ENCODE measurements at places on chromosomes 6 and 20.

DNA sequence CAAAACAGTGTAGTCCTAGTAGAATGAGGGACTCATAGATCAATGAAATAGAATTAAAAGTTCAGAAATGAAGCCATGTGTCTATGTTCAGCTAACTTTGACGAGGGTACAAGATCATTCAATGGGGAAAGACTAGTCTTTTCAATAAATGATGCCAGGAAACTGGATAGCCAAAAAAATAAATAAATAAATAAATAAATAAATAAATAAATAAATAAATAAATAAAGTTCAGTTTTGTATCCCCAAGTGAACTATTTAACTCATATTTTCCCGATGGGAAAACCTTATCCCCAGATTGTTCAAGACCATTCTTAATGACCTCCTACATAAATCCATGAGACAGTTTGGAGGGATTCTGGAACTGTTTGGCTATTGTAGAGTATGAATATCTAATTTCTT is 277.1 kb upstream of the EYS start:
- DNase-seq = no peak

DNA sequence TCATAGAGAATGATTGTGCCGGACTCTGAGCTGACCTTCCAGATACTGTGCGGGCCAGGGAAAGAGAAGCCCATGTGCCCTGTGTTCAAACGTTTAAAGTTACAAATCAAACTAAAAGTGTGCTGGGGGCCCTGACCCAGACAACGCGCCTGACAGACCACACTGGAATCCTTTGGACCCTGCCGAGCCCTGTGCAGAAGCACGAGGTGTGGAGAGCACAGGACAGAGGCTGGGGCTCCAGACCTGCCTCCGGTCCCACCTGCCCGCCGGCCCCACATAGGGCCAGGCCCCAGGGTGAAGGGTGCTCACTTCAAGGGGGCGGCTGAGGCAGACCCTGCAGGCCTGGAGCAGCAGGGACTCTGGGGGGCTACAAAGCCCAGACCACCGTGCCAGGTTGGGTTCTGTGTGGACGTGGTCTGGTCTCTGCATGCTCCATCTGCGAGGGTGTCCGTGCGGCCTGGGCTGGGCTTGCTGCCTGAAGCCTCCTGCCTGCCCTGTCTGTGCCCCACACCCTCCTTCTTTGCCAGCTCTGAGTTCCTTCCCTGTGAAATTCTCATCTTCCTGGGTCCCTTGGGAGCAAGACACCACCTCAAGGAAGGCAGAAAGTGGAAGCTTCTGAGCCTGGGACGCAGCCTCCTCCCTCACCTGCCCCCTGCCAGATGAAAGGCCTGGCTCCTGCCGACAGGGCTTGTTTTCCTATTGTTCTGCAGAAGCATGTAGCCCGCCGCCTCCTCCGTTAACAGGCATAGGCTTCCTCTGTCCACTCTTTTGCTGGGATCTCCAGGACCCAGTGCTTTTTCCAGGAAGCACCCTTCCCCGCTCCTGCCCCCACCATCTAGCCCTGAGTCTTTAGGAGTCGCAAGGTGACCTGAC is 186.2 kb downstream of the ERMARD start:
- DNase-seq = no peak

DNA sequence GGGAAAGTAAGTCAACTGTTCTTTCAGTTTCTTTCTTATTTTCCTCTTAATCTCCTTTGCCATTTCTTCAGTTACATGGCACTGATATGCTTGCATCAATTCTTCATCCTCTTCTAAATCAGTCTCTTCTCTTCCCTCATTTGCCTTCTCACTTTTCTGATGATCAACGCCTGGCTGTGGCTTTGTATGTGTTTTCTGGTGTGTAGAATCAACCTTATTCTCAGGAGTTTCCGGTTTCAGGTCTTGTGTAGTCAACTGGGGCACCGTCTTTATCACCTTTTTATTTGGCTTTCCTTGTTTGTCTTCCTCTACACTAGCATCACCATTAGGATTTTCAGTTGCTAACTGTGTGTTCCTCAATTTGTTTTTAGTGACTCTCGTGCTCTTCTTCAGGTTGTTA is 31.6 kb downstream of the AHI1 start:
- no peak for DNase-seq

GRCh38 chr20:11676630-11677287 is 240.9 kb upstream of the BTBD3 start:
- DNase-seq = no peak

DNA sequence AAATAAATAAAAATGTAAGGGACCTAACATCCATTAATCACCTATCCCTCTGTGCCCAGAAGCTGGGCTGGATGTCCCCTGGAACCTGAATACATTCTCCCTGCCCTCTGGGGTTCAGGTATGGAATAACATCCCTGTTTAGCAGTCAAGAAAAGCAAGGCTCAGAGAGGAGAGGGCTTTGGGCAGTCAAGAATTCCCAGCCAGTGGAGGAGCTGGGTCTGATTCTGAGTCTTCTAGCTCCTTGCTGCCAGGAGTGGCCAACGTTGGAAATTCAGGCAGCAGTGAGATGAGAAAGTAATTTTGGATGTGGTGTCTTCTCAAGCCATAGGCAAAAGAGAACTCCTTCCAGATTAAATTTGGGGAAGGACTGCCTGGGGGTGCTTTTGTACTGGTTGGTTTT is 42.6 kb upstream of the ZNFX1 start:
- no peak for DNase-seq
